ENCODE measurements at places on chromosomes 3 and 15. TPM values are rescaled to one million over a fixed set of nuclear protein-coding genes. Genes with fewer than 3 reads are reported as not detected.

Gene ACAD9
- total RNA-seq: 39.5 TPM

- H3K27ac ChIP-seq: no peak overlapping the region
- no peak for DNase-seq
- H3K4me3 ChIP-seq: no peak overlapping the region
- H3K4me1 ChIP-seq: no peaks in the 10 kb centered on the region
- H3K27me3 ChIP-seq: no peaks in the 10 kb centered on the region
Measured at GRCh38 chr3:114690911-114691310, 397.1 kb downstream of the TIGIT start.

GRCh38 chr15:68797191-68797590 is 23.5 kb downstream of the ANP32A start:
- H3K36me3 ChIP-seq: no peaks in the 10 kb centered on the region
- H3K4me3 ChIP-seq: no peak overlapping the region
- no peak for DNase-seq
- H3K27ac ChIP-seq: peak overlapping the region; percentile 0

Gene MITF
- total RNA-seq: 27.2 TPM

- no peak for DNase-seq
- H3K27me3 ChIP-seq: no peaks in the 10 kb centered on the region
- H3K4me3 ChIP-seq: no peak overlapping the region
Measured at GRCh38 chr3:72171463-72171881, 386.5 kb upstream of the PROK2 start.

DNA sequence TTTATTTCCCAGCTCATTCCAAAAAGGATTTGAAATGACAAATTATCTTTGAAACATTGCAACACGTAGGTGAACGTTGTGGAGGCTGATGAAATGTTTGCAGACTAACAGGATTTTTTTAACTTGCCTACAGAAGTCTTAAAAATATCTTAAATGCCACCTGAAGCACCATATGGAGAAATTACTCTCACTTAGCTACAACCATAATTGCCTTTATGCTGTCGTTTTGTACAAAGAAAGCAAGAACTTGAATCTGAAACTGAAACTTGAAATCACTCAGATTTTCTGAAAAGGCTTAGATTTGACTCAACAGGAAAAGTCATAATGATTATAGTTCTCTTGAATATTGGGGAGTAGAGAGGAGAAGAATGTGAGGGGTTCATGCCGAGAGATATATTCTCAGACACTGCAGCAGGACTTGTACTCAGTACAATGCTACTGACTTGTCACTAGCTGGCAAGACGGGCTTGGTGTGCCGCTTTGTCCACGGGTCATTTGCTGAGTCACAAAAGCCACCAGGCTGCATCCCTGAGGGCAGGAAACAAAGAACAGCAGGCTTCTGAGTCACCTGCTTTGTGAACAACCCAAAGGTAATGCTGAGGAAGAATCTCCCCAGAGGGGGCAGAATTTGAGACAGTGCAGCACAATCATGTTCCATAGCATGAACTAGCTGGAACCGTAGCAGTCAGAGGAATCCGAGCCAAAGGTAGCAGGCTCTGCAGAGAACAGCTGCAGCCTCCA is 7.1 kb upstream of the FMN1 start:
- H3K4me1 ChIP-seq: no peaks in the 10 kb centered on the region
- no peaks in the 10 kb centered on the region for H3K27me3 ChIP-seq
- no peak overlapping the region for H3K27ac ChIP-seq
- H3K36me3 ChIP-seq: no peaks in the 10 kb centered on the region
- peak overlapping the region; percentile 28 for H3K4me3 ChIP-seq
- DNase-seq: peak; percentile 80

DNA sequence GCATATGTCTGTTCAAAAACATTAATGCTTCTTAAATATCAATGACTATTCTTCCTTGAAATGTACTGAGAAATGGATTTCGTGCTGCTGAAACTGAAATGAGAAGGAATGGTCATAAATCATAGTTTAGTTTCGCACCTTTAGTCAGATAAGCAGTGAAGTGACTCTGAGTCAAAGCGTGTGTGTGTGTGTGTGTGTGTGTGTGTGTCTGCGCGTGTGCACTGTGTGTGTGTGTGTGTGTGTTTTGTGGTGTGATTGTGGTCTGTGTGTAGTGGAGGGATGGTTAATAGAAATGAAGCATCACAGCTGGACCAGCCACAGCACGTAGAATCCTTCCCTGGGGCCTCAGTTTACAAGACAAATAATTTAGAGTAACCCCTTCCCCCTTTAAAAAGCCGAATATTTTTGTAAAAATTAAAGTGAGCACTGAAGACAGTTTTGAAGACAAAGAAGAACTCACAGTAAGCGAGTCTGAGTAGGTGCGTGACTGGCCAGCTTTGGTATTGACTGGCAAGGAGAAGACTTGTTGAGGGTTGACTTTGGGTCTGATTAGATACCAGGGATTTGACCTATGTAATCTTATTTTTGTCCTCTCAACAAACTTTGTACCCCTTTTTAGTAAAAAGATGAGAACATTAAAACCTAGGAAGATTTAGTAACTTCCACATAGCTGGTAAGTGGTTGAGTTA is 202.0 kb upstream of the IL12A start:
- H3K36me3 ChIP-seq: no peaks in the 10 kb centered on the region
- no peak overlapping the region for H3K27ac ChIP-seq
- no peak overlapping the region for H3K4me3 ChIP-seq

GRCh38 chr3:20395692-20396091 is 209.7 kb upstream of the SGO1 start:
- H3K27ac ChIP-seq: no peak overlapping the region
- no peaks in the 10 kb centered on the region for H3K27me3 ChIP-seq
- no peaks in the 10 kb centered on the region for H3K4me1 ChIP-seq
- H3K4me3 ChIP-seq: no peak overlapping the region

Gene DUOX1
- total RNA-seq: 215 TPM

GRCh38 chr3:8301977-8302735 is 199.5 kb upstream of the LMCD1 start:
- no peak for DNase-seq
- H3K27me3 ChIP-seq: no peaks in the 10 kb centered on the region
- no peak overlapping the region for H3K27ac ChIP-seq

Gene CTXN2
- total RNA-seq: not detected

- no peak overlapping the region for H3K27ac ChIP-seq
- H3K36me3 ChIP-seq: no peaks in the 10 kb centered on the region
- no peak overlapping the region for H3K4me3 ChIP-seq
- H3K27me3 ChIP-seq: no peaks in the 10 kb centered on the region
Measured at GRCh38 chr3:52086976-52087663, 30.7 kb upstream of the DUSP7 start.

- no peak overlapping the region for H3K27ac ChIP-seq
- peaks cover 4% of the 10 kb centered on the region for H3K36me3 ChIP-seq
- no peak for DNase-seq
- no peak overlapping the region for H3K4me3 ChIP-seq
Measured at GRCh38 chr3:58072052-58072762, 64.0 kb downstream of the FLNB start.

Gene RHCG
- not detected for total RNA-seq

GRCh38 chr15:68383161-68384074 is 48.5 kb downstream of the ITGA11 start:
- DNase-seq: no peak
- H3K27me3 ChIP-seq: no peaks in the 10 kb centered on the region
- H3K36me3 ChIP-seq: no peaks in the 10 kb centered on the region
- H3K4me3 ChIP-seq: no peak overlapping the region
- H3K4me1 ChIP-seq: no peaks in the 10 kb centered on the region

DNA sequence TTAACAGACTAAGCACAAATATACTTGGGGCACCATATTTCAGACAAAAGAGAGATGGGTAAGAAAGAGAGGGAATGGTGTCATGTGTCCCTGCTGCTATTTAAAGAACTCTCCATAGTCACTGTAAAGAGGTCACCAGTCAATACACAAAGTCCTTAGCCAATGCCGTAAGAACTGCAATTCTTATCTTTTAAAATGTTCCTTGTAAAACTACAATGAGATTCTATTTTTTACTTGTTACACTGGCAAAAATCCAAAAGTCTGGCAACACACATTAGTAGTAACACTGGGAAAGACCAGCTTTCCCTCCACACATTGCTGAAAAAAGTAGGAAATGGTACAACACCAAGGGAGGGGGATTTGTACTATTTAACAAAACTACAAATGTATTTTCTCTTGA is 189.4 kb downstream of the TBC1D5 start:
- H3K27me3 ChIP-seq: no peaks in the 10 kb centered on the region
- H3K4me1 ChIP-seq: no peaks in the 10 kb centered on the region
- H3K27ac ChIP-seq: no peak overlapping the region
- no peak overlapping the region for H3K4me3 ChIP-seq
- DNase-seq: no peak

DNA sequence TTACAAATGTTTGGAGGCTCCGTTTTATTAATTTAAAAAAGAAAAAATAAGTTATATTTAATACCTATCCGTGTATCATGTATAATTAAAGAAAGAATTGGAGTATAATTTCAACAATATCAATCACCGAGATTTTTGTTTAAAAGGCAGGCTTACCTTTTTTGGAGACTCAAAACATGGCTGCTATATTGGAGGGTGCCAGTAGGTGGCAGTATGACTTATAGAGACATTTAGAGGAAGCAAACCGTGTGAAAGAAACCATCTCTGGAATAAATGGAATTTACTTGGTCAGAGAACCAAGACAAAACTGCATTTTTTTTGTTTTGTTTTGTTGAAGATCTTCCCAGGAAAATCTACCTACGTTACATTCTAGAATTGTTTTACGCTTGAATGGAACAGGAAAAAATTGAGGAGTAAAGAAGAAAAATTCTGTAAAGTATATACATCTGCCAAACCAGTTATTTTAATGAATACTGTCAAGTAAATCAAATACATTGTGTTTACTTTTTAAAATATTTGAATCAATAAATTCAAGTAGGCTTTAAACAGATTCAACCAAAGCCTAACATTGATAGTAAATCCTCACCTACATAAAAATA is 802.6 kb upstream of the ALCAM start:
- H3K27me3 ChIP-seq: no peaks in the 10 kb centered on the region
- DNase-seq: no peak
- H3K36me3 ChIP-seq: no peaks in the 10 kb centered on the region
- H3K4me3 ChIP-seq: no peak overlapping the region

Gene KCNAB1
- total RNA-seq: 5.2 TPM

Gene ADAMTSL3
- 9.4 TPM for total RNA-seq

- no peak overlapping the region for H3K4me3 ChIP-seq
- no peaks in the 10 kb centered on the region for H3K27me3 ChIP-seq
Measured at GRCh38 chr15:69666441-69666882, 213.8 kb downstream of the RPLP1 start.

GRCh38 chr3:48952510-48953118 is 34.0 kb downstream of the ARIH2 start:
- H3K4me1 ChIP-seq: no peaks in the 10 kb centered on the region
- no peak overlapping the region for H3K4me3 ChIP-seq
- no peak overlapping the region for H3K27ac ChIP-seq
- peaks cover 9% of the 10 kb centered on the region for H3K36me3 ChIP-seq
- no peaks in the 10 kb centered on the region for H3K27me3 ChIP-seq

DNA sequence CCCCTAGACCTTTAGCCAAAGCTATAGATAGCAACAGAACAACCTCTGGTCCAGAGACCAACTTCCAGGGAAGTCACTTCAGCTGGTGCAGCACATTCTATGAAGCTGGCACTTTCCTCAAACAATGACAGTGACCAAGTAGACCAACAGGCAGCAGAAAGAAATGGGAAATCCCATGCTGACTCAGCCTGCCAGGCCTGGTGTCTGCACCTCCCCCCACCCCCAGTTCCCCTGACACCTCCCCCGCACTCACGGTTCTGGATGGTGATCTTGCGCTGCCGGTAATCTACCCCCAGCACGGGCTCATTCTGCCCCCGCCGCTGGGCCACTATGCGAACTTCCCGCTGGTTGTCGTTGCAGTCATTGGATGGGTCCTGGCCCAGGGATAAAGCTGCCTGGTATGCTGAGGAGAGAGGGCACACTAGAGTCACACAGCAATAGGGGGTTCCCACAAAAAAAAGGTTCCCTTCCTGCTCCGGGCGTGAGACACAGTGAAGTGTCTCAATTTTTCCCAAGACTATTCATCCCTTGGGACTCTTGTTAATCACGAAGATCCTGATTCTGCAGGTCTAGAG is 17.0 kb downstream of the ILDR1 start:
- H3K27ac ChIP-seq: no peak overlapping the region
- peak; percentile 52 for DNase-seq
- H3K27me3 ChIP-seq: no peaks in the 10 kb centered on the region
- peaks cover 8% of the 10 kb centered on the region for H3K4me1 ChIP-seq
- no peak overlapping the region for H3K4me3 ChIP-seq
- H3K36me3 ChIP-seq: no peaks in the 10 kb centered on the region

DNA sequence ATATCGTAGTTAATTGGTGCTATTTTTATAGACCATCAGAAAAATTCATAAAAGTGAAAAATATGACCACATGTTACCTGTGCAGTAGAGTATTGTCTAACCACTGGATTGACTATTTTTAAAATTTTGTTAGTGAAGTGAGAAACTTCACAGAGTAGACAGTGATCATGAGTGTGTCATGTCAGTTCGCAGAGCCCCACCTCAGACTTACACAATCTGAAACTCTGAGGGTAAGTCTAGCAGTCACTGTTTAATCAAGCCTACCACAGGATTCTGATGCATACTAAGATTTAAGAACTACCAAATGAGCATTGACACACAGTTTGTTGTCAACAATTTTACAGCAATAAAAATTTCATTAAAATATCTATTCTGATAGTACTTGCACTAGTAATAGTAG is 552.9 kb upstream of the SUCLG2 start:
- no peak overlapping the region for H3K27ac ChIP-seq
- H3K4me3 ChIP-seq: no peak overlapping the region
- H3K4me1 ChIP-seq: no peaks in the 10 kb centered on the region
- H3K36me3 ChIP-seq: no peaks in the 10 kb centered on the region

Gene GABRA5
- total RNA-seq: 0.30 TPM

GRCh38 chr3:4711680-4711992 is 218.5 kb downstream of the ITPR1 start:
- peaks cover 10% of the 10 kb centered on the region for H3K4me1 ChIP-seq
- no peak overlapping the region for H3K4me3 ChIP-seq
- H3K27me3 ChIP-seq: no peaks in the 10 kb centered on the region
- H3K36me3 ChIP-seq: no peaks in the 10 kb centered on the region
- no peak for DNase-seq
- peak overlapping the region; percentile 65 for H3K27ac ChIP-seq

DNA sequence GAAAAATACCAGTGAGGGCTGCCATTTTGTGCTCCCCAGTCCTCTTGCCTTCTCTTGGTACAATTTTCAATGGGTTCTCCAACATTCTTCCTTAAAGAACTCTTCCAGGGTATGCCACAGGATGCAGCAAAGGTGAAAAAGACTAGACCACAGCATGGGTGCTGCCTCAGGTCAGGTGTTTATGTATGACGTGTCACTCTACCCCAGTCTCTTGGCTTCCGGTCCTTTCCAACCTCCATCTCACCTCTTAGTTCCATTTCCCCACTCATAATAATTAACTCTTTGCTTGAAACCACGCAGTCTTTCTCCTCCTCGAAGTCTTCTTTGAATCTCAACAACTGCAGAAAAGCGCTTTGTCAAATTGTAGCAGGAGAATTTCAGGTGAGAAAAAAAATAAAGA is 104.7 kb upstream of the TBC1D5 start:
- no peaks in the 10 kb centered on the region for H3K4me1 ChIP-seq
- no peaks in the 10 kb centered on the region for H3K27me3 ChIP-seq
- no peak overlapping the region for H3K4me3 ChIP-seq

- peaks cover 8% of the 10 kb centered on the region for H3K4me1 ChIP-seq
- H3K27ac ChIP-seq: no peak overlapping the region
- no peak for DNase-seq
Measured at GRCh38 chr15:66860844-66861243, 158.8 kb downstream of the SMAD6 start.

- H3K27ac ChIP-seq: no peak overlapping the region
- H3K36me3 ChIP-seq: no peaks in the 10 kb centered on the region
- H3K27me3 ChIP-seq: no peaks in the 10 kb centered on the region
- H3K4me3 ChIP-seq: no peak overlapping the region
- H3K4me1 ChIP-seq: no peaks in the 10 kb centered on the region
- DNase-seq: no peak
Measured at GRCh38 chr15:63449731-63450130, 54.7 kb upstream of the USP3 start.

Measured in upper lobe of left lung (tissue), 6 donors.